MV-4-11 (cell line): ENCODE measurements at places on chromosomes 16 and 17.

DNA sequence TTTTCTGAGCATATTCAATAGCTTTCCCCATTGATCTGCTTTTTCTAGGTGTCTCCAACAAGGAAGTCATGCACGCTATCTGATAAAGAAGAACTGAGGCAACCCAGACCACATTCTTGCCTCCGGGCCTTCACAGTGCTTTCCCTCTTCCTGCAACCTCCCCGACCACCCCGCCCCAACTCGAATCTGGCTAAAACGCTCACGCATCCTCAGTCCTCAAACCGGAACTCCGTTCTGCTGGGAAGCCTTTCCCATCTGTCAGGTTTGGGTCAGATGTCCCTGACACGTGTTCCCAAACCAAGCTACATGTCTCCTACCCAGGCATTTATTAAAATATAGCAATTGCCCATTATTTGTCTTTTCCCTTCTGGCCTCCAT is 112.7 kb downstream of the VPS53 start:
- no peak for DNase-seq

GRCh38 chr17:80898716-80899115 is 92.9 kb upstream of the CHMP6 start:
- DNase-seq = peak; percentile 22

DNA sequence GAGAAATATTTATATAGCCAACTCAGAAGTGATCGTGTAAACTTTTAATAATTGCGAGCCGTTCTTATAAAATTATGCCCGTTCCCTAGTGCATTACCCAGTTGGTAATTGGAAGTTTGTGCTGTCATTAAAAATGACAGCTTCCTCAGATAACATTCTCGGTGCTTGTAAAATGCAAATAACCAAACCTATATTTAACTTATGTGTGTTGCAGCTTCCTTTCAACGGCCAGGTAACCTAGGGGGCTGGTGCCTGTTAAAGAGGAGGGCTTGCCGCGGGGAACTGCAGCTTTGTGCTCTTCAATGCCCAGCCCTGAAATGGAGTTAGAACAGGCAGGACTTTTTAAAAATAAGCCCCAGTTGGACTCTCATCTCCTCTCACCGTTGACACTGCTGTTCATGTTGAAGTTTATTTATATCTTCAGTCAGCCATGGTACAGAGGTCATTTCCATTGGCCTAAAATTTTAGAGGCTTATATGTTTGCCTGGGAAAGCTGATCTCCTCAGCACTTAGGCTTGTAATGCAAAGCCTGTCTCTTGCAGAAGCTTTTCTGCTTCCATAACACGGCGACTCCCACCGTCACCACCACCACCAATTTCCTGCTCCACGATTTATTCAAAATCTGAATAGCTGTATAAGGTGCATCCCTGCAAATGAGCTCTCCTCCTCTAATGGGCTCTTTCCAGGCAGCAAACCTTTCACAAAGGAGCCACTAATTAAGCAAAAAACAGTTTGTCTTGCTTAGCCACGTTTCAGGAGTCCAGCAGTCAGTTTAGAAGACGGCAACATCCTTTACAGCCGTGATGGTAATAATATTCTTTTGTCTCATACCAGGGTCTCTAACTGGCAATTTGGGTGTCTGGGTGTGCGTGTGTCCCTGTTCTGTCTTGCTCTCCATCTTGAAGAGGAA is 74.7 kb downstream of the RPA1 start:
- no peak for DNase-seq

DNA sequence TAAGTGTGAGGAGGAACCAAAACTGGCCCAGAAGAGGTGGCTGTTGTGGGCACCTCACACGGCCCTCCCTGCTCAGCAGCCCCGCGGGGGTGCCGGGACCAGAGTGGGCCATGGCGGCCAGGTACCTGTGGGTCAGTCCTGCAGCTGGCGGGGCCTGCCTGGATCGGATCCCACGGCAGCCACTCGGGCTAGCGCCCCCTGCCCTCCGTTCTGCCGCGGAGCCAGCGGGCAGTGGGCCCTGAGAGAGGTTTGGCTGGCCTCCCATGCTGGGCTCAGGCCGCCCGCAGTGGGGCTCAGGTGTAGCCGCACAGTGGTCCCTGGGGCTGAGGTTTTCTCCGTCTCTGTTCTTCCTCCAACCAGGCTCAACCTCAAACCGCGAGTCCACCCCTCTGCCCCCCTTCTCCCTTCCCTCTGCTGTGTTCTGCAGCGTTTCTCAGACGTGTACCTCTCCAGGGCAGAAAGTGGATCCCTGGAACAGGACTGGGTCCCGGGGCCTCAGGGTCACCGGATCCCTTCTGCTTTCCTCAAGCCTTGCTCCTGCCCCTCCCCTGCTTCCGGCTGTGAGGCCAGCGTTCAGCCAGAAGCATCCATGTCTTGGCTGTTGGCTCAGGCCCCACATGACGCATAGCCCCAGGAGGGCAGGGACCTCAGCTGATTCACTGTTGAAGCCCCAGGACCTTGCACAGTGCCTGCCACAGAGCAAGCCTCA is 28.6 kb upstream of the ITGA3 start:
- peak; percentile 47 for DNase-seq

DNA sequence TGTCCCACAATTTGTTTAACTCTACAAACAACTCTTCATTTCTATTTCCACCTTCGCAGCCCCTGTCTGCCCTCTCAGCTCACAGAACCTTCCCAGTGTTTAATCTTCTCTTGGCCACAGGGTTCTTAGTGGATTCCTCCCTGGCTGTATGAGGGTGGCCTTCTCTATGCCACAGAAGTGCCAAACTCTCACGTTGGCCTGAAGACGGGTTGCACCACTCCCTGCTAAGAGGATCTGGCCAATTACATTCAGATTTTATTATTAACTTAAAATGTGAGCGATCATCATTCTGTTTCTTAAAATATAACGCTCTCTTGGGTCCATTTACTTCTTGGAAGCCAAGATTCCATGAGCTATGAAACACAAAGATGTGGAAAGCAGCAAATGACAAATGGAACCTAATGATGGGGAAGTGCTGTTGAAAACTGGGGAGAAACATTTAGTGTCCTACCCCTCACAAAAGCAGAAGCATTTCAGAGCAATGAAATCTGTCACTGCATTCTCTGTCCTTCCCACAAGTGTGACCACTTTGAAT is 91.3 kb upstream of the NOG start:
- no peak for DNase-seq

GRCh38 chr16:17578981-17579874 is 108.5 kb upstream of the XYLT1 start:
- DNase-seq = peak; percentile 64

DNA sequence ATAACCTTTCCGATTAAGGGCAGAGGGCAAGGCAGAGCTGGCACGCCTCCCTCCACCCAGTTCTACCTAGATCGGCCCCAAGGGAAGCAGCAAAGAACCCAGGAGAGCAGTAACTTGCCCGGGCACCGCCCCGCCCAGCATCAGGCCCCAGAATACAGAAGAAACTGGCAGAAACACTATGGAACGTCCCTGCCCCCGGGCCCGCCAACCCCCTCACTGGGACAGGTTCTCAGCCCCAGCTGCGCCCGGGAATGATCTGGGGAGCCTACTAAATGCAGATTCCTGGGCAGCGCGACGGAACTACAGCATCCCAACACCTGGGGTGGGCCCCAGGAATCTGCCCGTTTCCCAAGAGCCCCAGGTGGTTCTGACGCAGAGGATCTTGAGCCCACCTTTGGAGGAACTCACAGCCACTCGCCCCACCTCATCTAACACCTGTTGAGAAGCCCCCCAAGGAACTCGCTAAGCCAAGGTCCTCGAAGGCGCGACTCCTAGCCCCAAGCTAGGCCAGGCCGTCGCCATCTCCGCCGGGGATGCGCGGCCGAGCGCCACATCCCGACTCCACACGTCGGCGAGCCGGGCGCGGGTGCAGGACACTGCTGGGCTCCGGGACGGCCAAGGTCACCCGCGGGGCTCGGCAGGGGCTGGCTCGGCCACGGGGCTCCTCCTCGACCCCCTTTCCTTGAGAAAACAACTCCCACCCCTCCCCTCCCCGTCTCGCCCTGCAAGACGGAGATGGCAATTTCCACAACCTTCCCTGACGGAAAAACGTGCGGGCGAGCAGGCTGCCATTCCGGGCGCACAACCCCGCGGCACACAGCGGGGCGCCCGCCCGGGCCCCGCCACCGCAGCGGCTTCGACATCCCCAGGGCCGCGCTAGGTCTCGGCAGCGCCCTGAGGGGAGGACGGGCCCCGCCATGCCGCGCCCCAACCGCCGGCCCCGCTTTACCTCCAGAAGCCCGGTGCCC is 913 bp downstream of the CDIP1 start:
- DNase-seq = no peak

DNA sequence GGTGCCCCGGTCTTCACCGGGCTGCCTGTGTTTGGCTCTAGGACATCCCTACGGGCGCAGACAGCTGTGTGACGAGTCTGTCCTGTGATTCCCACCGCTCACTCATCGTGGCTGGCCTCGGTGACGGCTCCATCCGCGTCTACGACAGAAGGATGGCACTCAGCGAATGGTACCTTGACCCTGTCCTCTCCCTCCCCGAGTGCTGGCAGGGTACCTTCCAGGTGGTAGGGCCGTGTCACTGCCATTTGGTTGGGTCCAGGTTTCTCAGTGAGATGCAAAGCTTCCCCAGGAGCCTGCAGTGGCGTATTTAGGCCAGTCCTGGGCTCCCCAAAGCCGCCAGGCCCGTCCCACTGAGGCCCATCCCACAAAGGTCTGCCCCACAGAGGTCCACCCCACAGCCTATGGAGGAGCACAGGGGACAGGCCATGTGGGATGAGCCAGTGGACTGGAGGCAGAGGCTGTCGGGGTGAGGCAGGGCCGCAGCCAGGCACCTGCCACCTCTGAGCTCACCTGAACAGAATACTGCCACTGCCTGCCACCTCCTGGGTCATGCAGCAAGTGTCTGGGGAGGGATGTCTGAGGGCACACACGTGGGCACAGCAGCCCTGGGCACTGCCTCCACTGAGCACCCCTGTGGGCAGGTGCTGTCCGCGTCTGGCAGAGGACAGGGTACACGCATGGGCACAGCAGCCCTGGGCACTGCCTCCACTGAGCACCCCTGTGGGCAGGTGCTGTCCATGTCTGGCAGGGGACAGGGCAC is 31.4 kb upstream of the CHMP6 start:
- DNase-seq = no peak

GRCh38 chr17:48499248-48499647 is 31.6 kb downstream of the HOXB1 start:
- no peak for DNase-seq

- no peak for DNase-seq
Measured at GRCh38 chr17:69460963-69461922, 46.7 kb downstream of the MAP2K6 start.

DNA sequence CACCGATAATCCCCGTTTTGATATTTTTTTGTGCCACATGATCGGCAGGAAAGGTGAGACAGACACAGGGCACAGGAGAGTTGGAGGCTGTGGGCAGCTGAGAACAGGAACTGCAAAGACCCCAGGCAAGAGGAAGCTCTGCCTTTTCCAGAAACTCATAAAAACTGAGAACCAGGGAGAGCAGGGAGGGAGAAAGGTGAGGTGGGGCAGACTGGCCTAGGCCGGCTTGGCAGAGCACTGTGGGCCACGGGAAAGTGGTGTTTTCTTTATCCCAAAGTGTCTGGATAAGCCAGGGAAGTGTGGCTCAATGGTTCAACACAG is 11.8 kb upstream of the AXIN2 start:
- DNase-seq = no peak

DNA sequence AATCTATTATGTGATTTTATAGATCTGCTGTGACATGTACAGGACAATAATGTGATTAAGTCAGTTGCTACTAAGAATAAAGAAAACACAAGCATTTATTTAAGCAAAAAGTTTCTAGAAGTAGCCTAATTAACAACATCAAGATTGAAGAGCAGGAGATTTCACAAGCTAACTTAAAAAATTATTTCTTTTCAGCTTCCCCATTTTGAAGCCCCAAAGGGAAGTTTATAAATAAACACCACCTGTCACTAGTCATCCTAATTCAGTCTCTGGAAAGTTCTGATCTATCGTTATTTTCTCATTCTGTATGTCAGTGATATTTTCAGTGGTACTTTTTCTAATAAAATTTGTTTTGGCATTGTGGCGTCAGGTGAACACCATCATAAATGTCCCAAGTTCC is 8.3 kb downstream of the CAPNS2 start:
- peak; percentile 53 for DNase-seq

GRCh38 chr16:84819644-84820304 is at the start of gene CRISPLD2:
CRISPLD2 (plus strand) TSS chr16:84819985; CDS start chr16:84838496, 18,511 bp downstream.
- peak; percentile 84 for DNase-seq
